ENCODE measurements at places on chromosomes 12 and 14.

DNA sequence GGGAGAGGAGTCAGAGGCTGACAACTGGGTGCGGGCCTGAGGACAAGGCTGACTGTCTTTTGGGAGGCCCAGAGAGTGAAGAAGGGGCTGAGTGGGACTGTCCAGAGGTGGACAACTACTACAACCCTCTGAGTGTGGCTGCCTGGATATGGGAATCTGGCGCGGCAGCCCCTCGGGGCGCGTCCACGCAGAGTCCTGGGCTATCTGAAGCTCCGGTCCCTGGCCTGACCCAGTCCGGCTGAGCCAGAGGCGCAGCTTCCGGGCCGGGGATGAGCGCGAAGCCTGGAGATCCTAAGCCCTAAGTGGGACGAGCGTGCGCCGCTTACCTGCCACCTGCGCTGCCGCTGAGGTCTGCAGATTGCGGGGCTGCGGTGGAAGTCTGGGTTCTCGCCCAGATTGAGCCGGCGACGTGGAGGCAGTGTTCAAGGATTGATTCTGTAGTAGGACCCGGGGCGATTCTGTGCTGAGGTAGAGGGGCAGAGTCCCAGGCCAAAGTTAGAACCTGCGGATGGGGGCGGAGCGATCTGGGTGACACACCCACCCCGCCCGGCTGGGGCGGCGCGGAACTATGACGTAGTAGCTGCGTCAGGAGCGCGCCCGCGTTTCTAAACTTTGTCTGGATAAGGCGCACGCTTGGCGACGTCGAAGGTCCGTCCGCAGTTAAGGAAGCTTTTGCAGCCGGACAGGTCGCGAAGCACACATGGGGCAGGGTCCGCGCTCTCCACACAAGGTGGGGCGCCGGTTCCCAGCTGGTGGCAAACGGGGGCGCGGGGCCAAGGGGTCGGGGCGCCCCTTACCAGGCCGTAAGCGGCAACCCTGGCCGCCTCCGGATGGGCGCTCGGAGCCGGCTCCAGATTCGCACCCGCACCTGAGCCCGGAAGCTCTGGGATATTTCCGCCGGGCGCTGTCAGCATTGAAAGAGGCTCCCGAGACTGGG is at the start of the genes DHRS1 and NOP9:
Gene DHRS1, minus strand, starts transcription at position 526 of the 937 bp plus-strand sequence. CDS start 674 bp downstream, outside the sequence.
Gene NOP9, plus strand, starts transcription at position 596 of the 937 bp plus-strand sequence. Its CDS starts 105 bp downstream, at position 701.
- no peaks in the 10 kb centered on the region for H3K36me3 ChIP-seq
- peak within 1 kb of the TSS; percentile 90 for H3K4me3 ChIP-seq
- peak; percentile 89 for DNase-seq
- H3K27me3 ChIP-seq, result no peaks in the 10 kb centered on the region

- H3K4me1 ChIP-seq, result no peaks in the 10 kb centered on the region
- H3K27me3 ChIP-seq, result no peaks in the 10 kb centered on the region
- H3K27ac ChIP-seq, result no peak overlapping the region
- DNase-seq, result no peak
- no peaks in the 10 kb centered on the region for H3K36me3 ChIP-seq
Measured at GRCh38 chr14:33647385-33647786, 303.5 kb downstream of the EGLN3 start.

DNA sequence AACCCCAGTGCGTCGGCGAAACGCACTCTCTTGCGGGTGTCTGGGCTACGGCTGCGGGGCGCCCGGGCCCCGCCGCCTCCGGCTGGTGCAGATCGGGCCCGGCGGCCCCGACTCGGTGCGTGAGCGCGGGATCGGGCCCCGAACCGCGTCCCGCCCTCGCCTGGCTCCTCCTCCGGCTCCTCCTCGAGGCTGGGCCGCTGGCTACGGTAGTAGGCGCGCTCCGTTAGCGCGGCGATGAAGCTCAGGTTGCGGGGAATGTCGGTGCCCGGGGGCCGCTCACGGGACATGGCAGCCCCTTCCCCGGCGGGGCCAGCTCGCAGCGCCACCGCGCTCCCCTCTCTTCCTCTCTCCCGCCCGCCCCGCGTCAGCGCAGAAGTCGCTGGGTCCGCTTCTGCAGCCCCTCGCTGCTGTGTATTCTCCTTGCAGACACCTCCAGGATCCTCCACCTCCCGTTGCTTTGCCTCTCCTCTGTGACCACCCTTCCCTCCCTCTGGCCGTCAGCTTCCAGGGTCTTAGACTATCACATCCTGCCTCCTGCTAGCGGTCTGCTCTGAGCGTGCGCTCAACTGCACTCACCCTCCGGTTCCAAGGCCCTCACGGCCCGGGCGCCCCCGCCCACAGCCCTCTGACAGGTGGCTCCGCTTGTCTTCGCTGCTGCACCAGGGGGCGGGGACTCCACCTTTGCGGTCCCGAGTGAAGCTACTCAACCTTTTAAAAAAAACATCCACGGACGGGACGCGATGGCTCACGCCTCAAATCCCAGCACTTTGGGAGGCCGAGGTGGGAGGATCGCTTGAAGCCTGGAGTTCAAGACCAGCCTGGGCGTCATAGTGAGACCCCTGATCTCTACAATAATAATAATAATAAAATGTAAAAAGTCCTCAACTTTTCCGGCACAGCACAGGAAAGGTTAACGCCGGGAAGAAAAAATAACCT is at the start of gene PPP1R3E:
Gene PPP1R3E, minus strand, starts transcription at position 570 of the 936 bp plus-strand sequence. Its CDS starts 283 bp downstream, at position 287.
- no peaks in the 10 kb centered on the region for H3K36me3 ChIP-seq
- peaks cover 8% of the 10 kb centered on the region for H3K4me1 ChIP-seq
- peak; percentile 73 for DNase-seq
- H3K27me3 ChIP-seq, result no peaks in the 10 kb centered on the region
- H3K4me3 ChIP-seq, result peak within 1 kb of the TSS; percentile 68
- H3K27ac ChIP-seq, result peak within 1 kb of the TSS; percentile 99

DNA sequence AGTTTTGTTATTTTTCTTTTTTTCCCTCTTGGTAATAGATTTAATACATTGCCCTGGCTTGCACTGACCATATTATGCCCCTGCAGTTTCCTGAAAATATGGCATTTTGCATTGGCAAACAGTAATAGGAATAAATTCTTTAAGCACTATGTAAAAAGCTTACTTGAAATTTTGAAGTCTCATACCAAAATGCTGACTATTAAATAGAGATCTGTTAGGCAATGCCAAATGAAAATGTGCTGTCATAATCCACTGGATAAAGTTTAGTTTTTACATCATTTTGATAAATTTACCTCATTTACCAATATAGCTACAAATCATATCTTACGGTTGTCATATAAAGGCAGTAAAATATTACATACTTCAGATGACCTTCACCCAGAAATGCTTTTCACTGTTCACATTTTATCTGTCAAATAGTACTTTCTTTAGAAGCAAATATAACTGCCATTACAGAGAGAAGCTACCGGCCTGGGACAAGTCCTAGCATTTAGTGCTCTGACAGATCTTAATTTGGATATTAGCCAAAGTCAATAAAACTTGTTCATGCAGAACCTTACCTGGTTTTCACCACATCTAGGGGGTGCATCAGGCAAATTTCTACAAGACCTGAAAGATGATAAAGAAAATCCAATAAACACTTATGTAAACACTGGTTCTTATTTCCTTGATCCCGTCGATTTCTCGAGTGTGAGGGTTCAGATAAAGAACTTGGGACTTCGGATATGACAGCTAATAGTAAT is 212.9 kb downstream of the PAX9 start:
- no peak overlapping the region for H3K4me3 ChIP-seq
- no peak overlapping the region for H3K27ac ChIP-seq
- no peaks in the 10 kb centered on the region for H3K4me1 ChIP-seq
- H3K36me3 ChIP-seq, result no peaks in the 10 kb centered on the region

DNA sequence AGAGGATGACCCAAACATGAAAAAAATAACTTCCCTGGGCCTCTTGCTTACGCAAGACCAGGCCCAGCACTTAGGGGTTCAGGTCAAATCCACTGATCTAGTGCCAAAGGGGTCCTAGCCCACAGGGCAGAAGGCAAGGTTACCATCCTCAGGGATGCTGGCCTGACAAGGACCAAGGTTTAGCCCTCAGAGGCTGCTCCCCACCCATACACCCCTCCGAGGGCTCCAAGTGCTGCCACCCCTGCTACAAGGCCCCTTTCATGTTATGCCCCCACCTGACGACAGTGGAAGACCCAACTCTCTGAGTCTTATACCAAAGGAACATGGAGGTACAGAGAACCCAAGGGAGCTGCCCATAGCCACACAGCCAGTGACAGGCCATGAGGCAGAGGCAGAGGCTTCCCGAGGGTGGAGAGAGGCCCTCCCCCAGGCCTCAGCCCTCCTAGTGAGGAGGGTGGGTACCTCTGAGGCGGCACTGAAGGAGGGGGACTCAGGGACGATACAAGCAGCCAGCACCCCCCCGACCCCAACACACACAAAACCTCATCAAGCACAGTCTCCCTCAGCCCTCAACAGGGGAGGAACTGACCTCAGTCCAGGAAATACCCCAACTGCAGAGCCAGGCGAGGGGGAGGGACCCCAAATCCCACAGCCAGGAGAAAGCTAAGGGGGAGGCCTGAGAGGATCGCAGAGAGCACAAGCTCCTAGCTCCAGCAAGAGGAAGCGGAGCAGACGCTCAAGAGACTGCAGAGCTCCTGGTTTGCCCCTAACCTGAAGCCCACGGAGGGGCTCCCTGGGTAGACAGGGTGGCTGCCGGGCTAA is 37.0 kb downstream of the ANAPC7 start:
- no peaks in the 10 kb centered on the region for H3K36me3 ChIP-seq
- H3K4me1 ChIP-seq, result no peaks in the 10 kb centered on the region
- no peaks in the 10 kb centered on the region for H3K27me3 ChIP-seq
- H3K4me3 ChIP-seq, result no peak overlapping the region

GRCh38 chr12:21551841-21552465 is 25.9 kb downstream of the SPX start:
- DNase-seq, result no peak
- H3K27ac ChIP-seq, result peak overlapping the region; percentile 9
- H3K4me3 ChIP-seq, result no peak overlapping the region
- H3K4me1 ChIP-seq, result no peaks in the 10 kb centered on the region

- H3K27me3 ChIP-seq, result no peaks in the 10 kb centered on the region
- H3K36me3 ChIP-seq, result no peaks in the 10 kb centered on the region
- peak; percentile 79 for DNase-seq
- H3K27ac ChIP-seq, result peak overlapping the region; percentile 80
- H3K4me1 ChIP-seq, result peaks cover 35% of the 10 kb centered on the region
Measured at GRCh38 chr14:75452900-75453816, 25.3 kb downstream of the JDP2 start.

DNA sequence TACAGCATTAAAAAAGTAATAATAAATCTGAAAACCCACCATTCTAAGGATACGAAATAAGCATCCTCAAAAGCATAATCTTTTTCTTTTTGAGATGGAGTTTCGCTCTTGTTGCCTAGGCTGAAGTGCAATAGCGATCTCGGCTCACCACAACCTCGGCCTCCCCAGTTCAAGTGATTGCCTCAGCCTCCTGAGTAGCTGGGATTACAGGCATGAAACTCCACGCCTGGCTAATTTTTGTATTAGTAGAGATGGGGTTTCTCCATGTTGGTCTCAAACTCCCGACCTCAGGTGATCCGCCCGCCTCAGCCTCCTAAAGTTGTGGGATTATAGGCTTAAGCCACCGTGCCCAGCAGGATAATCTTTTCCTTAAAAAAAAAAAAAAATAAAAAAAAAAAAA is 4.3 kb downstream of the CCNT1 start:
- no peaks in the 10 kb centered on the region for H3K36me3 ChIP-seq
- no peak for DNase-seq
- H3K27me3 ChIP-seq, result no peaks in the 10 kb centered on the region
- peaks cover 6% of the 10 kb centered on the region for H3K4me1 ChIP-seq

DNA sequence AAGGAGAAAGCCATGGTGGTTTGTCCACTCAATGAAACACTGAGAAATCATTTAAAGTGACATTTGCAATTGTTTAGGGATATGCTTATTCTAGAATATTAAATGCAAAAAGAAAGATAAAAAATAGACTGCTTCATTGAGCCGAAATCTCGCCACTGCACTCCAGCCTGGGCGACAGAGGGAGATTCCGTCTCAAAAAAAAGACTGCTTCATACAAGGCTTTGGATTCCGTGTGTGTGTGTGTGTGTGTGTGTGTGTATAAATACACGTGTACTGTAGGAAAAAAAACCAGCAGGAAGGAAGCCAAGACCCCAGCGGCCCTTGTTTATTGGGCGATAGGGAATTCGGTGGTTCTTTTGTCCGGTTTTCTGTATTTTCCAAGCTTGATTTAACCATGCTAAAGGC is 3.2 kb upstream of the ZNF839 start:
- H3K36me3 ChIP-seq, result no peaks in the 10 kb centered on the region

GRCh38 chr12:65643595-65644386 is 180.5 kb upstream of the HMGA2 start:
- H3K36me3 ChIP-seq, result no peaks in the 10 kb centered on the region
- no peaks in the 10 kb centered on the region for H3K27me3 ChIP-seq
- no peak overlapping the region for H3K4me3 ChIP-seq

GRCh38 chr12:20560935-20561334 is 134.2 kb upstream of the SLCO1C1 start:
- no peaks in the 10 kb centered on the region for H3K36me3 ChIP-seq
- no peaks in the 10 kb centered on the region for H3K4me1 ChIP-seq
- H3K27ac ChIP-seq, result no peak overlapping the region
- H3K4me3 ChIP-seq, result no peak overlapping the region
- no peaks in the 10 kb centered on the region for H3K27me3 ChIP-seq

- H3K36me3 ChIP-seq, result no peaks in the 10 kb centered on the region
- H3K27me3 ChIP-seq, result no peaks in the 10 kb centered on the region
- no peak overlapping the region for H3K27ac ChIP-seq
Measured at GRCh38 chr12:3431686-3432085, 59.3 kb upstream of the PRMT8 start.

DNA sequence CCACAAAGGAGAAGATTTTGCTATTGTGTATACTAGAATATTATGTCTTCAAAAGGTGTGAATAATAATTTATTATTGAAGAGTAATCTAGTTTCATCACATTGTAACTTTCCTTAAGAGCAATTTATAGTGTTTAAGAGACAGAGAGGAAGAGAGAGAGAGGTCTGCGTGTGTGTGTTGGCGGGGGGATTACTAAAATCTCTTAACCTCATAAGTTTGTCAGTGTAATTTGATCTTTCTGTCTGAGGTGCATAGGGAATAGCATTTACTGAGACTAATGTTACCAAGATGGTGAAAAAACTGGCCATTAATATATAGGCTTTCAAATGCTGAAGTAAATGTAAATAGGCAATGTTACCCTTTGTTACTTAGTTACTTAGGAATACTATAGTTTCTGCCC is 48.2 kb upstream of the BTG1 start:
- H3K4me1 ChIP-seq, result no peaks in the 10 kb centered on the region
- DNase-seq, result no peak
- no peak overlapping the region for H3K4me3 ChIP-seq
- H3K36me3 ChIP-seq, result no peaks in the 10 kb centered on the region
- no peaks in the 10 kb centered on the region for H3K27me3 ChIP-seq

GRCh38 chr14:93137864-93138263 is 22.1 kb upstream of the ITPK1 start:
- no peaks in the 10 kb centered on the region for H3K4me1 ChIP-seq
- no peak overlapping the region for H3K27ac ChIP-seq
- DNase-seq, result peak; percentile 29
- H3K4me3 ChIP-seq, result no peak overlapping the region

DNA sequence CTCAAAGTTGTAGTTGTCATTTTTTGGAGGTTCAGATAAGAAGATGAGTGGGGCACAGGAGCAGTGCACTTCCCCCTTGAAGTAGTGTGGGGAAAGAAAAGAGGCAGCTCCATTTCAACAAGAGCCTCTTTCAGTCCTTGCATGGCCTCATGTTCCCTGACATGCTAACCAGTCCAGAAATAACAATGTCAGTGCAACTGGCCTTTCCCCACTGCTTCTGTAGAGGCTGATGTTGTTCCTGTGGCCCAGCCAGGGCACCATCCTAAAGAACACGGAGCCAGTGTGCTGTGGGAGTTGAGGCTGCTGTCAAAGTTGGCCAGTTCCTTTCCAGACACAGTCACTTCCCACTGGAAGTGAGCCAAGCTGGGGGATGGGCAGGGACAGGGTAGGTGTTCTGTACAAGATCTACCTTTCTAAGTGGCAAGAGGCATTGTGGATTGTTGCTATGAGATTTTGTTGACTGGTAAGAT is 77.7 kb upstream of the SLC38A2 start:
- H3K4me3 ChIP-seq, result no peak overlapping the region
- no peaks in the 10 kb centered on the region for H3K27me3 ChIP-seq
- no peaks in the 10 kb centered on the region for H3K36me3 ChIP-seq
